Activated T-cell treated with anti-CD3 and anti-CD28 coated beads, Interleukin-2, amount 50 U/mL, for 1 hour (primary cell): ENCODE measurements at places on chromosomes 5 and 9.

- no peak for DNase-seq
These were observed 1571.3 kb downstream of the MAT2B start for GRCh38 chr5:165076686-165077085.

- no peak for DNase-seq
These were observed 205.6 kb upstream of the ADAMTSL1 start for GRCh38 chr9:18268381-18268780.

DNA sequence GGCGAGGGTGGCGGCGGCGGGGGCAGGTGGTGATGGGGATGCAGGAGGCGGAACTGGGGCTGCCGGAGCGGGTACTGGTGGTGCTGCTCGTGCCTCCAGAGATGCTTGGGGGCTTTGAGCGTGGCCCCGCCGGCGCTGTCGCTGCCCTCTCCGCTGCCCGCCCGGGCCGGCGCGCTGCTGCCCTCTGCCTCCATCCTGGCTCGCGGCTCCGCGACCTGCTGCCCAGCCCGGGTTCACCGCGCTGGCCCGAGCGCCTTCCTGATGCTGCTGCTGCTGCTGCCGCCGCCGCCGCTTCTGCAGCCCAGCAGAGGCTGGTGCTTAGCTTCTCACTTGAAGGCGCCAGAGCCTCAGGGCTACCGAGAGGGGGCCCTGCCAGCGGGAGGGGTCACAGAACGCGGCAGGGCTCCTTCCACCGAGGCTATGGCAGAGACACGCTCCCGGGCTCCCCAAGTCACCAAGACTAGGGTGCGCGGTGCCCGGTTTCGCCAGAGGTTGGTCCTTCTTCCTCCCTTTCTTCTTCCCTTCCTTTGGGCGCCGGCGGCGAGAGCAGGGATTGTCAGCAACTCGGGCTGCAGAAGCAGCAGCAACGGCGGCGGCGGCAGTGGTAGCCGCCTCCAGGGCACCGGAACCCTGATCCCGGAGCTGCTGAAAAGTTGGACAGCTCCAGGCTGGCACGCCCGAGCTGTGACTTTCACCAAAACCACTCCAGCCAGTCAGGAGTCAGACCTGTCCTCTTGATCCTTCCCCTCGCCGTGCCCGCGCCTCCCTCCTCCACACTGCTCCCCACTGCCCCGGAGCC, at the start of gene PDE4D:
Gene PDE4D (minus strand): TSS at position 298 of the 799 bp plus-strand sequence.
- no peak for DNase-seq

DNA sequence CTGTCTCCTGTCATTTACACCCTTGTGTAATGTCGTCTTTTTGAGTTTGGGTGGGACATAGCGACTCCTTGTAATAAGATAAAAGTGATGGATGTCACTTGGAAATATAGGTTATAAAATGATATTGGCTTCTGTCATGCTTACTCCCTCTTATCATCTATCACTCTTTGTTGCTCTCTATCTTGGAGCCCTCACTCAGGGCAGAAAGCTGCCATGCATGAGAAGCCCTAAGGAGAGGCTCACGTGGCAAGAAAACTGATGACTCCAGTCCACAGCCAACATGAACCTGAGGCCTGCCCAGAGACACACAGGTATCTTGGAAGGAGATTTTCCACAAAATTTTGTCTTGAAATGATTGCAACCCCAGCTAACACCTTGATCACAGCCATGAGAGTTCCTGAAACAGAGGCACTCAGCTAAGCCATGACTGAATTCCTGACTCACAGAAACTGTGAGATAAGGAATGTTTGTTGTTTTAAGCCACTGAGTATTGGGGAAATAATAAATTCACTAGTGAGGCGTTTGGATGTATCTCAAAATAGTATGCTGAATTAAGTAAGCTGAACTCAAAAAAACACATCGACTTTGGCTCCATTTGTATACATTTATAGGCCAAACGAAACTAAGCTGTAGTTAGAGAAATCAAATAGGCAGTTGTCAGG, 216.7 kb downstream of the CDH18 start:
- no peak for DNase-seq

GRCh38 chr9:114606597-114607207, 4.4 kb upstream of the TMEM268 start:
- no peak for DNase-seq

DNA sequence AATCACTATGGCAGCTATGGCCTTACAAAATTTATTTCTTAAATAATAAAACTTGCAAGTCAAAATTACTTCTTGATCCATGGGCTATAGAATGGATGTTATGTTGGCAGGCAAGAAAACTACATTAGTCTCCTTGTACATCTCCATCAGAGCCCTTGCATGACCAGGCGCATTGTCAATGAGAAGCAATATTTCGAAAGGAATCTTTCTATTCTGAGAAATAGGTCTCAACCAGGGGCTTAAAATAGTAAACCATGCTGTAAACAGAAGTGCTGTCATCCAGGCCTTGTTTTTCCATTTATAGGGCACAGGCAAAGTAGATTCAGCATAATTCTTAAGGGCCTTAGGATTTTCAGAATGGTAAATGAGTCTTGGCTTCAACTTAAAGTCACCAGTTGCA, 220.1 kb downstream of the SREK1 start:
- DNase-seq, result no peak

DNA sequence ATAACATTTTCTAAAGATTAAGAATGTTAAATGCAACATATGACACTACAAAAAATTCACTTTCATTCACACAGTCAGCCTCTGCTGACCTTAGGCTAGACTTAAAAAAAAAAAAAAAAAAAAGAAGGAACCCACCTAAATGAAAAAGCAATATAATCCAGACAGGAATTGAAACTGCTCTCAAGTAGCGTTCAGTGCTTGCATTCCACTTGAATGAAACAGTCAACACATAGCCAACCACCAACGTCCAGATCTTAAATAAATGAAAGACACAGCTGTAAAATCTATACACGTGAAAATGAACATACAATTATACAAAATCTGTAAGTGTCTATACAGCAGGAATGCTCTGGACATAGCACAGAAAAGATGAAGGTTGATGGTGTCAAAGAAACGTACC, 11.4 kb downstream of the TMEM245 start:
- DNase-seq, result no peak

- DNase-seq, result no peak
These were observed 27.6 kb downstream of the TCF7 start for GRCh38 chr5:134142052-134142451.

DNA sequence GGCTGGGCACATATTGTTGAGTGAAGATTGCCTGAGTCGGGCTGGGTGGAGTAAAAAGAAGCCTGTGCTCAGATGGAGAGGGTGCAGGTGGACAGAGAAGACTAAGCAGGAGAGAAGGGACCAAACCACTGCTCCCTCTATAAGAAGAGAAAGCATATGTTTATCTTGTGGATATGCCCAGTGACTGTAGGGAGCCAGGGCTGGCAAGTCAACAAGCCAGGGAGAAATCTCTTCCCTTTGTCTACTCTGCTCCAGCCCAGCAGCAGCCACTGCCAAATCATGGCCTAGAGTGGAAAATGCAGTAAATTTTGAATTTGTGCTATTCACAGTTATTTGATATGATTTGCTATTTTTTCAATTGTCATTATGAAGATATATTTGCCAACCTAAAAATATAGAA, 33.2 kb upstream of the TRIM36 start:
- no peak for DNase-seq

DNA sequence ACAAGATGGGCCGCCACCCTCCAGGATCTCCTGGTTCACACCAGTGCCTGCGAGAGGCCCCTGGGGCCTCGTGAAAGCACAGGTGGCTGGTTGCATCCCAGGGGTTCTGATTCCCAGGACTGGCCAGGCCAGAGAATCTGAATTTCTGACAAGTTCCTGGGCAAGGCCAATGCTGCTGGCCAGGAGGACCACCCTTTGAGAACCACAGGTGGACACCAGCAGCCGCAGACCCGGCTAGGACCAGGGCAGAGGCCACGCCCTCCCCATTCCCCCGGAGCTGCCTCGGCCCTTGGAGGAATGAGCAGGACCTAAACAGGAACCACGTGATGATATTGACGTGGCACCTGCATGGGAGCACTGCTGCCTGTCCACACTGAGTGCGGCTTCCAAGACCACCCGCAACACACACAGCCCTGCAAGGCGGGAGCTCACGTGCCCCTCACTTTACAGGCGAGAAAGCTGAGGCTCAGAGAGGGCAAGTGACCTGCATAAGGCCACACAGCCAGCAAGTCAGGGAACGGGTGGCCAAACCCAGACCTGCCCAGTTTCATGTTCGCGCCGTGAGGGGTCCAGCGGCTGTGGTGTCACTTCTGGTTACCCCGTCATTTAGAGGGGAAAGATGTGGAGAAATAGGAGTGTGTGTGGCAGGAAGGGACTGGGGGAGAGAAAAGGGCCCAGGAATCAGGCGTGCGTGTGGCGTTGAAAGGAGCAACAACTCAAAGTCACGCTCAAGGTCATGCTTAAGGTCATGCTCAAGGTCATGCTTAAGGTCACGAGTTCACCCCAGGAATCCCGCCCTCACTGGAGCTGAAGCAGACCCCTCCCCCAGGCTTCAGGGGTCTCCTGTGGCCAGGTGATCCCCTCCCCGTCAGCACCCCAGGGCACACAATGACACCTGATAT, 105.9 kb upstream of the IER5L start:
- DNase-seq, result peak; percentile 16

- DNase-seq, result no peak
These were observed 494 bp downstream of the ASTN2 start for GRCh38 chr9:117414220-117414905.

DNA sequence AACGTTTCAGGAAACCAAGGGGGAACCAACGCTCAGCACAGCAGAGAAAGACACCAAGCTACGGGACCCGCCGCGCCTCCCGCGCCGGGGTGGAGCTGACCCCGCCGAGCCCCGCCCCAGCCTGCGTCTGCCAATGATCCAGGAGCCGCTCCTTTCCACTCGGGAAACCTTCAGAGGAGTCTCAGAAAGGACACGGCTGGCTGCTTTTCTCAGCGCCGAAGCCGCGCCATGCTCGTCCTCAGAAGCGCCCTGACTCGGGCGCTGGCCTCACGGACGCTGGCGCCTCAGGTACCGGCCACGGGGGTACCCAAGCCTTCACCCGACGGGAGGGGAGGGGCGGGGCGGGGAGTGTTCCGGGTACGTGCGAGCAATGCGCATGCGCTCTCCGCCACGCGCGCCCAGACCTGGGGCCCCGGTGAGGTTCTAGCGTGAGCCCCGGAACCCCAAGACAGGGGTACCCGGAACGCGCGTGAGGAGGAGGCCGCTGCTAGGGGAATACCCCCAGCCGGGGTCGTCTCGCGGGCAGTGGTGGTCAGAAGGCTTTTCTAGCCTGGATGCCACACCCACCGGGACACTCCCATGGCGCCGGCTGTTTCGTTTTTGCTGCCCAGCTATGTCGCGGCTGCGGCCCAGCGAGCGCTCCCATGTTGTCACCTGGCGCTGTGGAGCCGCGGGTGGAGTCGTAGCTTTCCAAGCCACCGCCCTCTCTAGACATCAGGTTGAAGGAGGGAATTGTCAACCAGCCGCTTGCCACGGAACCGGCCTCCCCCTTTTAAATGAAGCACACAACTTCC, at the start of gene NIPSNAP3A:
Gene NIPSNAP3A (plus strand): TSS at position 119 of the 794 bp plus-strand sequence. CDS start 110 bp downstream, at position 229.
- peak; percentile 93 for DNase-seq

DNA sequence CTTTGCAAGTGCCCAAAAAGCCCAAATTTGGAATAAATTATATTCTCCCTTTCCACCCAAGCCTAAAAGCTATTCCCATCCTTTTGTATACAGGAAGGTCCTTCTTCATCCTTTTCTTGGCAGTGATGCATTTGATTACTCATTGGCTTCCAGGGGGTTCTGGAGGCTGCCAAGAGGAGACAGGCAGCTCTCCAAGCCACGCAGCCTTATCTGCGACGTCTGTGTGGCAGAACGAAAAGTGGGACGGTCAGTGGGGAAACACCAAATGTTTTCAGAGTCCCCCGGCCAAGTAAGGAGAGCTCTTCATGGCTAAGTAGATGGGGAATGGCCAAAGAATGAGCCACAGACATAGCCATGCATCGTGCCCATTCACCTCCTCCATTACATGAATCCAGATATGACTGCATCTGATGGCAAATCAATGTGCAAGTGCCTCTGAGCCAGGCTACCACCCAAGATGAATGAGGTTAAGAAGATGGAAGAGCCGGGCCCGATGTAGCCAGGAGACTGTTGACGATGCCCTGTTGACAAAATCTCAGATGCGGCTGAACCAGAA, 12.1 kb downstream of the ADAM19 start:
- DNase-seq, result no peak

GRCh38 chr5:175677571-175677970, 19.7 kb downstream of the HRH2 start:
- DNase-seq, result no peak

DNA sequence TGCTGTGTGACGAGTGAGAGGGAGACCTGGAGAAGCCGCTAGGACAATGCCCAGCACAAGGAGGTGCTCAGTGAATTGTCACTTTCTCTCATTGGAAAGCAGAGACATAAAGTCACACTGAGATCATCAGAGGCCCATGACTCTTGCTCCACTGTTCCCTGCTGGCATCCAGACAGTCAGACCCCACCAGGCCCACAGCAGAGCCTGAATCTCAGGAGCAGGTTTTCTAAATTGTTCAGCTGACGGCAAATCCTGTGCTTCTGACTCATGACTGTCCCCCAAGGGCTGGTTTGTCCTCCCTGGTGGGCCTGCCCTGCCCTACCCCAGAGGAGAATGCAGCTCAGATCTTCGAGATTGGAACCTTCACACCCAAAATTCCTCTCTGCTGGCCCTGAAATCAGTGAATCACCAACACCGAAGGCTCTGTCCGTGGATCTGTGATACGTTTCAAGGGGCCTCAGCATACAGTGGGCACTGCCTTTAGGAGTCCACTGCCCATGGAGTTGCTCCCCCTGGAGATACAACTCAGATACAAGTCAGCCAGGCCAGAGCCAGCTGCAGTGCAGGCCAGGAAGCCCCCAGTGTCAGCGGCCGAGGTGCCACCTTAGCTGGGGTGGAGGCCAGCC, 2.7 kb downstream of the PTGES start:
- DNase-seq, result no peak

GRCh38 chr5:41356786-41357185, 143.5 kb upstream of the C6 start:
- no peak for DNase-seq

DNA sequence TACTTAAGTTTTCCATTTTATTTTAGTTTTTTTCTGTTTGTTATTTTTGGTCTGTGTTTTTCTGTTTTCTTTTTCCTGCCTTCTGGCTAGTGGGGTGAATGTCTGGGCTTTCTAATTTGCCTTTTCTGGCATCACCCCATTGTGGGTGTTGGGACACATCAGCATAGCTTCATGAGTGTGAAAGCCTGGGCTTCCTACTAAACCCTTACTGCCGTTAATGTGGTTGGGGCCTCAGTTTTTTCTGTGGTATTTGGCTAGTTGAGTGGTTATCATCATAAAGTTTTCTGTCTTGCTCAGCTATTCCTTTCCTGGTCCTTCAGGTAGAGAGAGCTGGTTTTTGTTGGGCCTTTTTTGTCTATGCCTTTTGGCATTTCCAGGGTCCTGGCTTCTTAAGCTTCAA, 21.4 kb downstream of the C5orf47 start:
- DNase-seq, result no peak
